ENCODE measurements at places on chromosomes 16 and 17. TPM values are rescaled to one million over a fixed set of nuclear protein-coding genes. Genes with fewer than 3 reads are reported as not detected.

RAB11FIP4 gene
- 56.5 TPM for total RNA-seq

PRAC2 gene
- total RNA-seq: not detected

RPUSD1 gene
- 9.6 TPM for total RNA-seq

GCGR gene
- not detected for total RNA-seq

NDUFAF8 gene
- 12.8 TPM for total RNA-seq

CBFA2T3 gene
- 2.5 TPM for total RNA-seq

TBC1D3B gene
- 2.0 TPM for total RNA-seq

ZNF423 gene
- 10.6 TPM for total RNA-seq

MT3 gene
- total RNA-seq: 12.8 TPM

CRYM gene
- 99.8 TPM for total RNA-seq

CNGB1 gene
- 0.49 TPM for total RNA-seq

DLG4 gene
- total RNA-seq: 112 TPM

ADAP2 gene
- 3.4 TPM for total RNA-seq

RND2 gene
- total RNA-seq: 3.7 TPM

SLC46A1 gene
- total RNA-seq: 10.8 TPM

HCRT gene
- total RNA-seq: not detected

GP2 gene
- not detected for total RNA-seq

KRTAP3-2 gene
- not detected for total RNA-seq

ZNF764 gene
- total RNA-seq: 9.1 TPM

HEATR9 gene
- not detected for total RNA-seq

ASPA gene
- 1.7 TPM for total RNA-seq

NKIRAS2 gene
- total RNA-seq: 31.7 TPM

KRT32 gene
- not detected for total RNA-seq

TLK2 gene
- total RNA-seq: 48.2 TPM

TMEM220 gene
- 0.98 TPM for total RNA-seq

MSRB1 gene
- 2.5 TPM for total RNA-seq
